Tracheal epithelial cell (primary cell): ENCODE measurements at places on chromosomes 13 and 19. TPM values are rescaled to one million over a fixed set of nuclear protein-coding genes. Genes with fewer than 3 reads are reported as not detected.

The SLC10A2 gene
- total RNA-seq, result not detected in 2 replicates

The GRIK5 gene
- total RNA-seq, result under 0.01 and 2.4 TPM in 2 replicates

The TEX26 gene
- not detected in 2 replicates for total RNA-seq

The NCR1 gene
- total RNA-seq, result not detected in 2 replicates

The ZNF728 gene
- not detected in 2 replicates for total RNA-seq

The GPC6 gene
- 4.0 and 16.6 TPM in 2 replicates for total RNA-seq

The NDUFA7 gene
- 13.0 and 18.3 TPM in 2 replicates for total RNA-seq

The C19orf73 gene
- 0.48 and 2.8 TPM in 2 replicates for total RNA-seq

The MAP4K1 gene
- not detected in 2 replicates for total RNA-seq

The FBXO17 gene
- total RNA-seq, result 24.3 and 27.7 TPM in 2 replicates

The CDC42EP5 gene
- 24.9 and 84.8 TPM in 2 replicates for total RNA-seq
